Natural killer cell (primary cell): ENCODE measurements at places on chromosomes 12 and 14. TPM values are rescaled to one million over a fixed set of nuclear protein-coding genes. Genes with fewer than 3 reads are reported as not detected.

Gene TAS2R42
- total RNA-seq: not detected

Gene PIANP
- total RNA-seq: not detected

- no peak for DNase-seq
Measured at GRCh38 chr14:90756755-90757345, 59.4 kb downstream of the TTC7B start.

DNA sequence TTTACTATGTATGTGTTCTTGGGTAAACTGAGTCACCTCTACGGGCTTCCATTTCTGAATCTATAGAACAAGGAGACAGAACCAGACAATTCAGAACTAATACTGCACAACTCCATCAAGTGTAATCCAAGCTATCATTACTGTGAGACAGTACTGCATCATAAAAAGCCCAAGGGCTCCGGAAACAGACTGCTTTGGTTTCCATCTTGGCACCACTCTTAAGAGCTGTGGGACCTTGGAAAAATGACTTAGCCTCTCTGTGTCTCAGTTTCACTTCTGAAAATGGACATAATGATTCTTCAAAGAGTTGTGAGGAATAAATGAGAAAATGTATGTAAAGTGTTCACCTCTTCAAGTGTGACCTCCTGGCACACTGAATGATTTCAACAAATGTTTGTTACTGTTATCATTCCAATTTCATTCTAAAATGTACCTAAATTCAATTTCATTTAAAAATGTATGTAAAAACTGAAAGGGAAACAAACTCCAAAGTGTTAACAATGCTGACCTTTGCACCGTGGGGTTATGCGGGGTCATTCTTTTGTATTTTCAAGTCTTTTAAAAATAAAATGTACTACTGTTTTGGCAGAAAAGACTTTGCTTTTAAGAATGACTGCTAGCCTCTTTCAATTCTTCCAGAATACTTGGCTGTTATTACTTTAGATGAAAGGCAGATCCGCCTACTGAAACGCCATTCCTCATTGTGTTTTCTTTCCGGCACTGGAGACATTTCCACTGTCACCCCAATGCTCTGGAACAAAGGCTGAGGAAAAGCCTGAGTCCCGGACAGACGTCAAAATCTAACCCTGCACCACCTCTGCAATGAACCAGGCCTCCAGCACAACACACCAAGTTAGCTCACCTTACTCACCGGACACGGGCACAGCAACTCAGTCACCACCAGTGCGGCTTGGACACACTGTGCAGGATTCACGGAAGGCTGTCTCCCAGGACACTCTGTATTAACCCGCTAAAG lies 62.8 kb downstream of the TMCC3 start:
- DNase-seq: no peak

DNA sequence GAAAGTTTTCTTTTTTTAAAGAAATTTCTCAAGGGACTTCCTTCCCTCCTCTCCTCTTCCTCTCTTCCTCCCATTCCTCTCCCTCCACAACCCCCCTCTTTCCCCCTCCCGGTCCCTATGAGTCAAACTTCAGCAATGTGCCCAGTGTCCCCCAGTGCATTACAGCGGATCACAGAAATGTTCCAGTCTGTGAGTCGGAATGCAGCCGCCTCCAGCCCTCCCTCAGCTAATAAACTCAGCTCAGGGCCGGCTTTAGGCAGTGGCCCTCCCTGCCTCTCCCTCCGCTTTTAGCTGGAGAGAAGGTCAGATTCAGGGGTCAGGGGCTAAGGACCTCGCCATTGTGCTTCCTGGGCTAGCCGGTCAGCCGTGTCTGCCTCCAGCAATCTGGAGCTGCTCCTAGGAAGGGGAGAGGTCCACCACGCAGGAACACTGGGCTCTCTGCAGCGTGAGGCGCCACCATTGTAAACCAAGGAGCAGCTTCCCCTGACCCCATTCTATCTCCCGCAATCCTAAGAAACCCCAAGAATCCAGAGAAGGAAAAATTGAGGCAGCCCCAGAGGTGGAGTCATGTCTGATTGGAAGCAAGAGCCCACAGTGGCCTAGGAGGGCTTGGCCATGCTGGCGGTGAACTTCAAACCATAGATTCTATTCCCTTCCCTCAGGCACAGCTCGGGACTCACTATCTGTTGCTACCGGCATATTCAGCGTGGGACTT lies 1.1 kb upstream of the HDAC7 start:
- DNase-seq: no peak

DNA sequence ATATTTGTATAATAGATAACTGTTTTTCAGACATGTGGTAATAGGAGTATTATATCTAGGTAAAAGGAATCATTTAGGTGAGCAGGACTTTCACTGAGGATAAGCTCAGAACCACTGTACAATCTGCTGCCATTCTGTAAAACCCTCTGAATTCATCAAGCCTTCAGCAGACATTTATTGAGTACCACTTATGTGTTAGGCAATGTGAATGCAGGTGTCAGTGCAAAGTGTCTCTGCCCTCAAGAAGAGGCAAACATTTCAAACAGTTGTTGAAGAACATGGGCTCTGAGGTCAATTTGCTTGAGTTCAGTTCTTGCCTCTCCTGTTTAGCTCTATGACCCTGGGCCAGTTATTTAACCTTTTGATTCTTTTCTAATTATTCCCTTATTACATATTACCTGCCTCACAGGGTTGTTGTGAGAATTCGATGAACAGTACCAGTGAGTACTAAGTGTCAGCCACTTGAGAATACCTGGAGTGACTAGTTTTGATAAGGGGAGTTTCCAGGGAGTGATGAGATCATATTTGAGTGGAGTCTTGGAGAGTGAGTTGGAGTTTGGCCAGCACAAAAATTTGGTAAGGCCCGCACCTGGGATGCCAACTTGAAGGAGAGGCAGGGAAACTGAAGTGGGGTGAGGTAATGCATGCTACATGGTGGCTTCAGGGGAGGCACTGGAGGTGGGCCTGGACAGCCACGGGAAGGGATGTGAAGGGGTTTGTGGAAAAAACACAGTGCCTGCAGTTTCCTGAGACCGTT lies 33.7 kb downstream of the RASSF8 start:
- no peak for DNase-seq

Gene ARG2
- total RNA-seq: 7.4 TPM

Gene RASSF9
- total RNA-seq: not detected

Gene PTGDR
- 106 TPM for total RNA-seq

DNA sequence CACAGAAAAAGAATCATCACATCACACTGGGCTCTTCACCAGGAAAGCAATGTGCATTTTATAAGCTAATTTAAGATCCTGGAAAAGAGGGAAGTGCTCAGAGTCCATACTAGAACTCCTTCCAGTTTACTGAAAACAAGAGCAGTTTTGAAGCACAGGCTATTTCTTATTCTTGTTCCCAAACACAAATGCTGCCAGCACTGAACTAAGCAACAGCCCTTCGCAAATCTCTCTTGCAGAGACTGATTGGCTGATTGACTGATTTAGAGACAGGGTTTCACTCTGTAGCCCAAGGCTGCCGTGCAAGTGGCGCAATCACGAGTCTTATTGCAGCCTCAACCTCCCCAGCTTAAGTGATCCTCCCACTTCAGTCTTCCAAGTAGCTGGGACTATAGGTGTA lies 44.8 kb downstream of the BCL2L14 start:
- DNase-seq: no peak

DNA sequence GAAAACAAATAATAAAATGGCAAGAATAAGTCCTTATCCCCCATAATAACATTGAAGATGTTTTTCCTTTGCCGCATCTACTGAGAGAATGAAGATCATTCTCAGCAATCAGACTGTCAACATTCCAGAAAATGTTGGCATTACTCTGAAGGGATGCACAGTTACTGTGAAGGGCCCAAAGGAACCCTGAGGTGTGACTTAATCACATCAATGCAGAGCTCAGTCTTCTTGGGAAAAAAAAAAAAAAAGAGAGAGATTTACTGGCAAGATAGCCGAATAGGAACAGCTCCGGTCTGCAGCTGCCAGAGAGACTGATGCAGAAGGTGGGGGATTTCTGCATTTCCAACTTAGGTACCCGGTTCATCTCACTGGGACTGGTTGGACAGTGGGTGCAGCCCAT lies 41.3 kb upstream of the OR6J1 start:
- no peak for DNase-seq

GRCh38 chr14:79136071-79137044 lies 966.2 kb downstream of the NRXN3 start:
- no peak for DNase-seq

Gene KCNA5
- total RNA-seq: 0.13 TPM

Gene RPGRIP1
- 0.85 TPM for total RNA-seq

GRCh38 chr12:95918194-95918993 lies 24.0 kb downstream of the CCDC38 start:
- no peak for DNase-seq

Gene KRT83
- not detected for total RNA-seq

GRCh38 chr12:31599053-31599452 lies 8.1 kb upstream of the DENND5B start:
- DNase-seq: no peak

DNA sequence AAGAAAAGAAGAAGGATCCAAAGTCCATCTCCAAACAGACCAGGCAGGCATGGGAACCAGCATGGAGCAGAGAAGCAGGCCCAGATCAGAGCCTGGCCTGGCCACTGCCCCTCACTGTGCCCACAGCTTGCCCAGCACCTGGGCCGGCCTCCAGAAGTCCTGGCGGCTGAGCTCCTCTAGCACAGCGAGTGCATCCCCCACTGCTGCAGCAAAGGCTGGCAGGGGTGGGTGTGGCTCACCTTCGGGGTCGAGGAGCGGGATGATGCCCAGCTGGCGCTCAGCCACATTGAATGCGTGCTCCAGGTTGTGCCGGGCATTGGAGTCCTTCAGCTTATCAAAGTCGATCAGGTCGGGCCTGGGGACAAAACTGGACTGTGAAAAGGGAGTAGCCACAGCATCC lies 78.7 kb downstream of the SPTB start:
- DNase-seq: no peak

GRCh38 chr12:48374164-48374563 lies 23.4 kb upstream of the ZNF641 start:
- DNase-seq: no peak

DNA sequence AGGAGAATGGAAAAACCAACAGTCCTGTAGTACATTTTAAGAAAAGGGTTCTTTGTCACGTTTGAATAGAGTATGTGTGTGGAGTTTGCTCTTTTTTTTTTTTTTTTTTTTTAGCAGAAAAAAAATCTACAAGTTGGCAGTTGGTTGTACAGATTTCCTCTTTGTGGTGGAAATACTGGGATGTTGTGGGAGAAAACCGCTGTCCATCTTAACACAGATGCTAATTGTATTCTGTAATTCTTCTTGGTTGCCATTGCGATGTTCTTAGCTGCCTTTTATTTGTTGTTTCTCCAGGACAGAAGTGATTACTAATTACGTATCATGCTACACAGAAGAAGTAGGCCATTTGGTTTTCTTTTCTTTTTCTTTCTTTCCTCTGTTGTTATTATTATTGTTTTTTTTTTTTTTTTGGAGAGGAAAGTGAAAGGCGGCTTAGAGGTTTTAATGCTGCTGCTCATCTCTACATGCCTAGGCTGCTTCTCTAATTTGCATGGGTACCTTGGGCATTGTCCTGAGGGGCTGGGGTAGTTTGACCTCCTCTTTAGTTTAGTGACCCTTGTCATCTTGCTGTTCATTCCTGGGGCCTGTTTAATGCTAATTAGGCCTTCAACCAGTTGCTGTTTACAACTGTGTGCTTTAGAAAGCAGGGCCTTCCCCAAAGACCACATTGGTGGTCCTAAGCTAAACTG lies 94.7 kb downstream of the TMTC2 start:
- DNase-seq: no peak

DNA sequence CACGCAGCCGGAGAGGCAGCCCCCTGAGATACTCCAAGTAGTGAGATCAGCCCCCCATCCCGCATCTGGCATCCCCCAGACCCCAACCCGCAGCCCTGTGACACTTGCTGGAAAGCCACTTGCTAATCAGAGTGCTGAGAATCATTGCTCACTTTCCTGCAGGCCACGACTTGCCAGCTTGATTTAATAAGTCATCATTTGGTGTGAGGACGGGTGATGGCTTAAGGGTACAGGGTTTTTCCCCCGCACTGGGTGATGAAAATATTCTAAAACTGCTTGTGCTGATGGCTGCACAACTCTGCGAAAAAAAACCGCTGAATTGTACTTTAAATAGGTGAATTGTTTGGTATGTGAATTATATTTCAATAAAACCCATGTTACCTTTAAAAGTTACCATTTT lies 171.2 kb downstream of the FOXN3 start:
- DNase-seq: no peak

GRCh38 chr12:89067421-89068187 lies 284.7 kb downstream of the DUSP6 start:
- DNase-seq: no peak

DNA sequence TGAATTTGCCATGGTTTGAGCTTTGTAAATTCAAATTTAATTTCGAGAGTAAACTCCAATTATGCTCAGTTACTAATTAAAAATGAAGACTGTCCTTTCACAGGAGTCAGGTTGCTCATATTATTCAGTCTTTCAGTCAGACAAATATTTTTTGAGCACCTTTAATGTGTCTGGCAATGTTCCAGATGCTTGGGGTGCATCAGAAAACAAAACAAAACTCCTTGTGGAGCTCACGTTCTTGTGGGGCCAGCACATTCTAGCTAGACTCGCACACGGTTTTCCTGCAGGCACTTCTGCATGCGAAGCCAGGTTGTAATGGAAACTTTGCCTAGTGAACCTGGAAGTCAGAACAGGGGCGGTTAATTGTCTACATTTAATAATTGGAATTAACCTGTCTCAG lies 64.0 kb upstream of the ATF1 start:
- DNase-seq: no peak

DNA sequence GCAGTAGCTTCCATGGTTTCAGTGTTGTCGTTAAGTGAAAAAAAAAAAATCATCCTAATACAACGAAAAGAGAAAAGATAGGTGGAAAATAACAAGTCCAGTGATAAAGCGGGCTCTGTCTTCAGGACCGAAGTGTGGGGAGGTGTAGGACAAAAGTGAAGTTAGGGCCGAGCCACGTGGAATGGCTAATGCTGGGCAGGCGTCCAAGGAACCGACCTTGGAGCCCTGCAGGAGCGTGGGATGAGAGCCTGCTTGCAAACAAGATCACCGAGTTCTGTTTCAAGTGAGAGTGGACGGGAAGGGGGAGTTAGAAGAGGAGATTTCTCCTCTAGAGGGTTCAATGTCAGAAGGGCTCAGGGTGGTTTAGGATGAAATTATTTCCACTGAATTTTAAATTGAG lies 22.2 kb downstream of the A2ML1 start:
- no peak for DNase-seq

DNA sequence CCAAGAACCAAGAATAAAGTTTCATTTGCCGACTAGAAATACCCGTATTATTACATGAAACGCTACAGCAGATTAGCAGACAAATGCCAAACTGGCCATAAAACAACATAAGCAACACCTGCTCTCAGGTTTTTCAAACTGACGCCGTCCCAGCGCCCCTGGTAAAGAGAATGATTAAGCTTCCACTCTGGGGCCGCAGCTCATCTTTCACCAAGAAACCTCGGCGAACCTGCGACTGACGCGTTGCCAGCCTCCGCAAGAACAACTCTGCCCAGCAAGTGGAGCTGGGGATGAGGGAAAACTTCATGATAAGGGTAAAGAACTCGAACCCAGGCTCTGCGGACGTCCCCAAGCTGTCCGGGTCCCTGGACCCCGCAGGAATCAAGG lies 530 bp downstream of the ARL1 start:
- peak; percentile 46 for DNase-seq

DNA sequence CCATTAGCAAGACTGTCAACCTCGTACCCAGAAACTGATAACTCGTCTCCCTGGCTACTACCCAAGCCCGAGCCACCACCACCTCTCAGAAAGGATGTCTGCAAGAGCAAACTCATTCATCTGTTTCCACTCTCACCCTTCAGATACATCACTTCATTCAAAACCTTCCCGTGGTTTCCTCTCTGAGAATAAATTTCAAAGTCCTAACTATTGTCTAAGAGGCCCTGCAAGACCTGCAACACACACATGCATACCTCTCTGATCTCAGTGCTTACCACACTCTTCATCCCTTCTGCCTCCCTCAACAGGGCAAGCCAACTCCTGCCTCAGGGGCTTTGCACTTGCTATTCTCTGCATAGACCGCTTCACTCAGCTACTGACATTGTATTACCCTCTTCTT lies 40.6 kb downstream of the PPP1R13B start:
- no peak for DNase-seq
